ENCODE measurements at places on chromosomes 1 and 21. TPM values are rescaled to one million over a fixed set of nuclear protein-coding genes. Genes with fewer than 3 reads are reported as not detected.

DNA sequence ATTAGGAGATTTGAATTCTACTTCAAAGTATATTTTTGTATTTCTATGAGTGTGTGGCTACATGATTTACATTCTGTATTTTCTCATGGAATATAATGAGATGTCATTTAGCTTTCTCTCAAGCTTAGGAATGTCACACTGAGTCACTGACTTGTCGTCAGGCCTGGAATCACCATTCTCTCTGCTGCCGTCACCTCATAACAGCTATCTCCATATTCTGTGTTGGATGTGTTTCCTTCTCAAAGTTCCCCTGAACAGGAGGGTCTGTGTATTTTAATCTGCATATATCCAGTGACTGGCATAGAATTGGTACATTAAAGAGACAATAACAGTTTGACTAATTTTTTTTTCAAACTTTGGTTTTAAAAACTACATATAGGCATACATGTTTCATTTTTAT lies 35.9 kb downstream of the LYPLAL1 start:
- DNase-seq: no peak

DNA sequence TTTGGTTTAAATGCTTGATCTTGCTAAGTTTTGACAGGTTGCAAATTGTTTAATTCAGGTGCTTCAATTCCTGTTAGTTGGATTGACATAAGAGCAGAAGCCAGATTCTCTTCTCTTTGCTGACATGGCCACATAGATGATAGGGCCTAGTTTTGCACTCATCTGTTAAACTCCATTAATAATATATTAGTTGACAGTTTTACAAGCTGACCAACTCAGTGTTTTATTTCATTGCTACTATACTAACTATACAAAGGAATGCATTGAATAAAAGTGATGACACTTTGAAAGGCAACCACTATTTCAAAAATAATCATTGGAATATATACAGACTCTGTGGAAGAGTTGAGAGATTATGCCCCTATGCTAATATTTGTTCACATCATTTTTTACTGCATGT lies 255.6 kb upstream of the DPYD start:
- DNase-seq: no peak

GRCh38 chr1:209073879-209074278 lies 509.6 kb upstream of the CAMK1G start:
- DNase-seq: no peak

- DNase-seq: no peak
Observed at GRCh38 chr21:31265366-31266013, 78.6 kb downstream of the TIAM1 start.

DNA sequence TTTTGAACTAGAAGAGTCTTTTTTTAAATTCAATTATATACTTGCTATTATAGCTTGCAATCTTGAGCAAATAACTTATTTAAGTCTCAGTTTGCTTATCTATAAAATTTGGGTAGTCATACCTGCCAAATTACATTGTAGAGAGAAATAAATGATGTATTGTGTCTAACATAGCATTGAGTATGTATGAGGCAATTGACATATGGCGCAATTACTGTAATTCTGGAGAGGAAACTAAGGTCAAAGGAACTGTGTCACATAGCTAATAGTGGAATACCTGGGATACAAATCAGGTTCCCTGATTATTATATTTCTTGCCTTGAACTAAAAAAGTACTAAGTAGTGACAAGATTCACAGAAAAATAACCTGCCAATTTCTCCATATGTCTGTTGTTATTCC lies 302.5 kb downstream of the PDE4B start:
- no peak for DNase-seq

GRCh38 chr1:118042501-118042900 lies 113.0 kb downstream of the WDR3 start:
- no peak for DNase-seq

- DNase-seq: peak; percentile 76
Observed at GRCh38 chr1:30911059-30911954, 2.7 kb upstream of the SDC3 start.

DNA sequence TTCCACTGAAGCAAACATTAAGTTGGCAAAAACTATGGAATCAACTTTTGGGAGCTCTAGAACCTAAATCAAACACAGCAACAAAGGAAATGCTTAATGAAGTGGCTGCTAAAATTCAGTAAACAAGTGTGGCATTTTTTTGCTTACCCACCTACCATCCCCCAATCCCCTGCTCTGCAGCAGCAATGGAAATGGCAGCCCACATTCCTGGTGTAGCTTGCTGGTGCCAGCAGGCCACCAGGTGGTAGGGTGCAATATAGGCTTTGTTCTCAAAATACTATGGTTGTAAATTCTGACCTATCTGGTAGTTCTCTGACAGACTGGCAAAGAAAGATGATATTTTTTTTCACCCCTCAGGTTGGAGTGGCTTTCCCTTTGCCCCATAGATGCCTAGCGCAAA lies 42.8 kb downstream of the SHCBP1L start:
- DNase-seq: no peak

- no peak for DNase-seq
Observed at GRCh38 chr1:174399211-174399610, 48.6 kb upstream of the GPR52 start.

- DNase-seq: no peak
Observed at GRCh38 chr1:69082312-69082711, 485.4 kb upstream of the LRRC7 start.

DNA sequence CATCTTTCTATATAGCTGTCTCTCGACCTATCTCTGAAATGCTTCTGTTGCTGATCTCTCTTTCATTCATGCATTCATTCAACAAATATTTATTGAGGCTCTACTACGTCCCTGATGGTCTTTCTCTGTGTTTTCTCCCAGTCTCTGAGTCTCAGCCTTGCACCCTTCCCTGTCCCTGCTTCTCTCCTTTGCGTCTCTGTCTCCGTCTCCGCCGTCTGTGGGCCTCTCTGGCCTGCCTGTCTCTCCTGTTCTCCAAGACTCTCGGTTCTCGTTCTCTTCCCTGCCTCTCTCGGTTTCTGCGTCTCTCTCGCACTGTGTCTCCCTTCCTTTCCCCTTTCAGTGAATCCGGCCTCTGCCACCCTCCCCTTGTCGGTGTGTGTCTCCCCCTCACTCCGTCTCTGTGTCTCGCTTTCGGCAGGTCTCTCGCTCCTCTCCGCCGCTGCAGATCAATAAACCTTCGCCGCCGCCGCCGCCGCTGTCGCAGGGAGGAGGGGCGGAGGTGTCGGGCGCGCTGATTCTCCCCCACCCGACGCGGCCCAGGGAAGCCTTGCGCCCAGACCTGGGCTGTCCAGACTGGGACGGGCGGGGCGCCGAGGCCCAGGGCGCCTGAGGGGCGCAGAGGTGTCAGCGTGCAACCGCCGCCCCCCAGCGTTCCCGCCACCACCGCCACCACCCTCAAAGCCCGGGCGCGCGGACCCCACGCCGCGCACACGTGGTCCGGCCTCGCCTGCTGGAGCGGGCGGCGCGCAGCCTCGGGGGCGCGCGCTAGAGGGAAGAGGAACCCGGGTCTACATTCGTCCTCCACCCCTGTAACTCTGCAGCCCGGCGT lies 3.0 kb downstream of the EFNA3 start:
- no peak for DNase-seq

DNA sequence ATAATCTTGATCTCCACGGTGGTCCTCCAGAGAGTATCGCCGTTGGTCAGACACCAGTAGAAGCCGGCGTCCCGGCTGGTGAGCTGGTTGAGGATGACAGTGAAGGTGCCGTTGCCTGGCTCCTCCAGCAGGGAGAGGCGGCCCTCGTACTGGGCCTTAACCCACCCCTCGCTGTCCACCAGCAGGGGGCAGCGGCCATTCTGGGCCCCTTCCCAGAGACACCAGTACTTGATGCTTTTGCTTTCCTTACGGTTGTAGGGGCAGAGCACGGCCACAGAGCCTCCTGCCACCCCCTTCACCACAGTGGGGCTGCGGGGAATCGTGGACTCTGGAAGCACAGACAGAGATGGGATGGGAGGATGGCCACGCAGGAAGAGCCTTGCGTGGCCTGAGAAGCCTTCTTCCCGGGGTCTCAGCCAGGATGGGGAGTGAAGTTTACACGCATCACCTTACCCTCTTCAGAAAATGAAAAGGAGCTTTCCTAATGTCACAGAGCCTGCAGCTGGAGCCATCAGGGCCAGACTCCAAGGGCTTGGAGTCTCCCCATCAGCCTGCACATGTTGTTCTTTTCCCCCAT lies 10.7 kb downstream of the PIGR start:
- DNase-seq: peak; percentile 41

- no peak for DNase-seq
Observed at GRCh38 chr1:206538086-206538770, 30.9 kb downstream of the RASSF5 start.

GRCh38 chr1:77540501-77541161 lies 141.8 kb downstream of the ZZZ3 start:
- DNase-seq: no peak

- peak; percentile 51 for DNase-seq
Observed at GRCh38 chr1:67908250-67908936, 75.1 kb upstream of the GNG12 start.

- no peak for DNase-seq
Observed at GRCh38 chr1:31182352-31182751, 57.3 kb downstream of the NKAIN1 start.

GRCh38 chr1:97373000-97373399 lies 547.8 kb downstream of the DPYD start:
- no peak for DNase-seq

GRCh38 chr1:158080066-158080465 lies 86.6 kb downstream of the KIRREL1 start:
- no peak for DNase-seq

- peak; percentile 90 for DNase-seq
Observed at GRCh38 chr21:41932191-41932575, 21.6 kb downstream of the C2CD2 start.

- DNase-seq: no peak
Observed at GRCh38 chr21:34867785-34868184, 181.3 kb downstream of the RUNX1 start.

DNA sequence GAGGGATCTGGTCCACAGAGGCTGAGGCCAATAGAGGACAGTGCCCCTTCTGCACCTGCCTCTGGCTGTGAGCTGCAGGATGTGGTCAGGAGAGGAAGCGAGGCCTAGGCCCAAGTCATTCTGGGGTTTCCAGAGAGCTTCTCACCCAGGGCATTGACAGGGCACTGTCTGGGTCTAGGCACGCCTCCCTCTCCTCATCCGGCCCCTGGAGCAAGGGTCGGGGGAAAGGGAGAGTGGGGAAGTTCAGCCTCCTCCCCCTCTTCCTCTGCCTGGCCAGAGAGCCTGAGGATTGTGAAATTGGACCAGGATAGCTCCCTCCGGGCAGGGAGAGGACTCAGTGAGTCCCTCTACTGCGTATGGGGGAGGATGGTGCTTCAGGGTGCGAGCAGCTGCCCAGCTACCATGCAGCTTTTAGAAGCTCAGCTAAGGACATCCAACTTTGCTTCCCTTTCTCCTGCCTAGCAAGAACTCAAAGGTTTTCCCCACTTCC lies 6.3 kb upstream of the INAVA start:
- no peak for DNase-seq

DNA sequence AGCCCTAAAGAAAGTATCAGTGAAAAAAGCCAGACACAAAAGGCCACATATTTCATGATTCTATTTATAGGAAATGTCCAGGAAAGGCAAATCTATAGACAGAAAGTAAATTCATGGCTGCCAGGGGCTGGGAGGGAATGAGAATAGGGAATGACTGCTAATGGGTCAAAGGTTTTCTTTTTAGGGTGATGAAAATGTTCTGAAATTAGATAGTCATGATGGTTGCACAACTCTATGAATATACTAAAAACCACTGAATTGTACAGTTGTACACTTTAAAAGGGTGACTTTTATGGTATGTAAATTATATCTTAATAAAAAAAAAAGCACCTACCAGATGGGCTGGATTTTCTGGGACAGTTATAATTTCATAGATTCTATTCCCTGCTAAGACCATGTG lies 114.8 kb downstream of the CNIH3 start:
- no peak for DNase-seq

DNA sequence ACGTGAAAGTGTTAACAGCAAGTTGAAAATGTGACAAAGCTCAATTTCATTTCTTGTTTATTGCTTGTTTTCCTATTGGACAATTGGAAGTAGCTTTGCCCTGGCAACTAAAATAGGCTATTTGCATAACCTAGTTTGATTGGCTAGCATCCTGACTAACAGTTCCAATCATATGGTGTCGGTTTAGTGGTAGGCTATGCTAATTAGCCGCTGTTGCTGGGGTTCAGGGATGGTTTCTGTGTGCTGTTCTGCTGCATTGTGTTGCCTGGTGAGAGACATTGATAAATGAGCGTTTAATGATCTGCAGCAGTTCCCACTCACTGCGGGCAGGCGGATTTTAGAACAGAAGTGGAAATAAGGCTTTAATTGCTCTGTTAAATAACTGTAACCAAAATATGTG lies 68.5 kb downstream of the DYRK1A start:
- DNase-seq: peak; percentile 93

GRCh38 chr1:96028071-96028470 lies 693.5 kb upstream of the PTBP2 start:
- no peak for DNase-seq

DNA sequence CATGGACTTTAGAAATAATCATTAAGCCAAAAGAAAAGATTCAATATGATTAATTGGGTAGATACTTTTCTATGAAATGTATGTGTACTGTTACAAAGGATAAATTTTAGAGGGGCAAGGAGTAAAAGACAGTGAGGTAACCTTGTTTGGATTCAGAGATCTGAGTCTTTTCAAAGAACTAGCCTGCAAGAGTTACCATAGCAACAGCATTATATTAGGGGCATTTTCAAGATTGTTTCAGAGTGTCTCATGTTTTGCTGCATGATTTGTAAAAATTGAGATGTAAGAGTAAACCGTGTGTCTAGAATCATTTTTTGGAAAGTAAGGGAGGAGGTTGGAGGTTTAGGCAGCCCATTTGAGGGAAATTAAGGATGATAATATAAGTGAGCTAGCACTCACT lies 70.6 kb upstream of the KIAA1614 start:
- DNase-seq: no peak

DNA sequence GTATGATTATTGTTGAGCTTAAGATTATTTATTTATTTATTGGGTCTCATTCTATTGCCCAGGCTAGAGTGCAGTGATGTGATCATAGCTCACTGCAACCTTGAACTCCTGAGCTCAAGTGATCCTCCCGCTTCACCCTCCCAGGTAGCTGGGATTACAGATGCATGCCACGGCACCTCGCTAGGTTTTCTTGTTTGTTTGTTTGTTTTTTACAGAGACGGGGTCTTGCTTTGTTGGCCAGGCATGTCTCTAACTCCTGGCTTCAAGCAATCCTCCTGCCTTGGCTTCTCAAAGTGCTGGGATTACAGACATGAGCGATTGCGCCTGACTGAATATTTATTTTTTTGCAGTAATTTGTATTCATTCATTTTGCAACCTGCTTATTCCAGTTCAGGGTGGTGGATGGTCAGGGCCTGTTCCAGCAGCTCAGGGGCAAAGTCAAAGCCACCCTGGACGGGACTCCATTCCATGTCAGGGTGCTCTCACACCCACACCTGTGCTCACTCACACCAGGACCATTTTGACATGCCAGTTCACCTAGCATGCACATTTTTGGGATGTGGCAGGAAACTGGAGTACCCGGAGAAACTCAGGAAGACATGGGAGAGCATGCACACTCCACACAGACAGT lies 29.6 kb upstream of the RASAL2 start:
- DNase-seq: no peak

GRCh38 chr1:59163268-59164092 lies 133.4 kb upstream of the FGGY start:
- DNase-seq: peak; percentile 92

Gene KDM1A
- total RNA-seq: 97.2 TPM

Gene C1orf216
- 12.6 TPM for total RNA-seq

Gene DCAF6
- total RNA-seq: 41.8 TPM

Gene ELAVL4
- total RNA-seq: not detected

Gene CDC20
- 53.7 TPM for total RNA-seq

Gene ASH1L
- 13.5 TPM for total RNA-seq

Gene KCNA2
- not detected for total RNA-seq

Gene TACSTD2
- 5.1 TPM for total RNA-seq

Gene TCP10L
- 0.26 TPM for total RNA-seq

Gene ARMH1
- total RNA-seq: 0.13 TPM
